Activated CD8-positive, alpha-beta memory T cell treated with anti-CD3 and anti-CD28 coated beads, Interleukin-2, amount 10 ng/mL, durations not matched to agents 7 days and 5 days (primary cell): ENCODE measurements at places on chromosomes 12 and 14.

DNA sequence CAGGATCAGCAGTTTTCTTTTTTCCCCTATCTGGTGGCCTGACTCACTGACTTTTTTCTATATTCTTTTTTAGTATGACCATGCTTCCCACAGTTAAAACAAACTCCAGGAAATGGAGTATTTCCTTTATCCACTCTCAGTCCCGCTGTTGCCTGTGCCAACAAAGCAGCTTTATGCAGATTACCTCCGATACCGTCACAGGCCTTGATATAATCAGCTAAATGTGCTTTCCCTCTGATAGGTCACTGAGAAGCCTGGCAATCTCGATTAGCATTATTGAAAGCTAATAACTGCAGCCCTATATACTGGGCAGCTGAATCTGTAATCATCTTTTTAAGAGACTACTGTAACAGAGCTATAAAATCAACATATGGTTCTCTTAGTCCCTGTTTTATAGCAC is 243.6 kb downstream of the KIF21A start:
- no peak for DNase-seq

- DNase-seq = no peak
Measured at GRCh38 chr12:15677228-15677627, 112.0 kb downstream of the EPS8 start.

DNA sequence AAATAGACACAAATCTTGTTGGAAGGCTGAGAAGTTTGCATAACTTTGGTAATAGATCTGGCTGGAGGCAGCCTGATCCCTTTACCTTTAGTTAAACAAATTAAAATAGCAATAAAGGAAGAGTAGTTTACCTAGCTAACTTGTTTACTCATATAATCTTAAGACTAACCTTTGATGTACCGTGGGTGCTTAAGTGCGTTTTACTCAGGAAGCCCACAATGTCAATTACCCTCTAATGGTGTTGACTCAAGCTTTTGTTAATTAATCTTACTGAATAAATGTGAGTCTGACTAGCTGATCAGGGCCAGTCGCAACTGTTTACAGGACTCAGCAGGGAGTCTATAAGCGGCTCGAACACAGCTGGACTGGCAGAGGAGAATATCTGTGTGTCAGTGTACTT is 51.5 kb downstream of the FAR2 start:
- DNase-seq = no peak

GRCh38 chr12:124765581-124766489 is 97.8 kb downstream of the SCARB1 start:
- DNase-seq = no peak

- DNase-seq = no peak
Measured at GRCh38 chr12:14612898-14613445, 45.3 kb upstream of the PLBD1 start.
